ENCODE measurements at places on chromosomes 1 and 21.

- no peak for DNase-seq
These were observed 3.9 kb downstream of the CELA2B start for GRCh38 chr1:15479654-15480347.

DNA sequence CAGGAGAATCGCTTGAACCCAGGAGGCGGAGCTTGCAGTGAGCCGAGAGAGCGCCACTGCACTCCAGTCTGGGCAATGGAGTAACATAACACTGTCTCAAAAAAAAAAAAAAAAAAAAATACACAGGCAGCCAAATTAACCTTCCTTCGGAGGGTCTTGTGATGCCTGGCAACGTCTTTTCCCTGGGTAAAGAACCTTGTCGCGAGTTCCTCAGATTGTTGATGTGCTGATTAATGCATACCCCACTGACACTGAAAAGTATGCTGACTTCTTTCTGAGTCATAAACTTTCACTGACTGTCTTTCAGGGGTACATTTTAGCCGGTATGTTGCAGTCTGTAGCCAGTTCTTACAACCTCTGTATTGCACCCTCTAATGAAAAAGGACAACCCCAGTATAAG lies 95.1 kb upstream of the SOD1 start:
- DNase-seq, result no peak

- no peak for DNase-seq
These were observed 8.4 kb upstream of the FAAP20 start for GRCh38 chr1:2202843-2203601.

- DNase-seq, result no peak
These were observed 39.4 kb upstream of the GADD45A start for GRCh38 chr1:67645495-67646144.

GRCh38 chr1:82598812-82599211 lies 798.1 kb downstream of the ADGRL2 start:
- no peak for DNase-seq

- no peak for DNase-seq
These were observed 870.7 kb downstream of the BRINP3 start for GRCh38 chr1:189606795-189607476.

GRCh38 chr1:119327450-119328155 lies 41.0 kb upstream of the HAO2 start:
- DNase-seq, result peak; percentile 26

- DNase-seq, result no peak
These were observed 42.0 kb upstream of the PADI2 start for GRCh38 chr1:17161137-17161740.

DNA sequence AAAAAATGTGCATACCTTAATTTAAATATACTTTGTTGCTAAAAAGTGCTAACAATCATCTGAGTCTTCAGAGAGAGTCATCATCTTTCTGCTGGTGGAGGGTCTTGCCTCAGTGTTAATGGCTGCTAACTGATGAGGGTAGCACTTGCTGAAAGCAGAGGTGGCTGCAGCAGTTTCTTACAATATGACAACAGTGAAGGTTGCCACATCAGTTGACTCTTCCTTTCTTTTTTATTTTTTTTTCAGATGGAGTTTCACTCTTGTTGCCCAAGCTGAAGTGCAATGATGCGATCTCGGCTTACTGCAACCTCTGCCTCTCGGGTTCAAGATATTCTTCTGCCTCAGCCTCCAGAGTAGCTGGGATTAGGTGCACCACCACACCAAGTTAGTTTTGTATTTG lies 2.6 kb upstream of the CFAP45 start:
- no peak for DNase-seq

- no peak for DNase-seq
These were observed 300.8 kb upstream of the LYPLAL1 start for GRCh38 chr1:218872928-218873327.

- DNase-seq, result no peak
These were observed 18.6 kb upstream of the PADI1 start for GRCh38 chr1:17186216-17186909.

DNA sequence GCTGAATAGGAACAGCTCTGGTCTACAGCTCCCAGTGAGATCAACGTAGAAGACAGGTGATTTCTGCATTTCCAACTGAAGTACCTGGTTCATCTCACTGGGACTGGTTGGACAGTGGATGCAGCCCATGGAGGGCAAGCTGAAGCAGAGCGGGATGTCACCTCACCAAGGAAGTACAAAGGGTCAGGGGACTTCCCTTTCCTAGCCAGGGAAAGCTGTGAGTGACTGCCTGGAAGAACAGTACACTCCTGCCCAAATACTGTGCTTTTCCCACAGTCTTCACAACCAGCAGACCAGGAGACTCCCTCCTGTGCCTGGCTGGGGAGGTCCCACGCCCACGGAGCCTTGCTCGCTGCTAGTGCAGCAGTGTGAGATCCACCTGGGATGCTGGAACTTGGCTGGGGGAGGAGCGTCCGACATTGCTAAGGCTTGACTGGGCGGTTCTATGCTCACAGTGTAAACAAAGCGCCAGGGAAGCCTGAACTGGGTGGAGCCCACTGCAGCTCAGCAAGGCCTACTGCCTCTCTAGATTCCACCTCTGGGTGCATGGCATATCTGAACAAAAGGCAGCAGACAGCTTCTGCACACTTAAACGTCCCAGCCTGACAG lies 14.7 kb downstream of the CR1L start:
- no peak for DNase-seq

GRCh38 chr1:159974350-159974965 lies 20.4 kb upstream of the SLAMF9 start:
- no peak for DNase-seq

DNA sequence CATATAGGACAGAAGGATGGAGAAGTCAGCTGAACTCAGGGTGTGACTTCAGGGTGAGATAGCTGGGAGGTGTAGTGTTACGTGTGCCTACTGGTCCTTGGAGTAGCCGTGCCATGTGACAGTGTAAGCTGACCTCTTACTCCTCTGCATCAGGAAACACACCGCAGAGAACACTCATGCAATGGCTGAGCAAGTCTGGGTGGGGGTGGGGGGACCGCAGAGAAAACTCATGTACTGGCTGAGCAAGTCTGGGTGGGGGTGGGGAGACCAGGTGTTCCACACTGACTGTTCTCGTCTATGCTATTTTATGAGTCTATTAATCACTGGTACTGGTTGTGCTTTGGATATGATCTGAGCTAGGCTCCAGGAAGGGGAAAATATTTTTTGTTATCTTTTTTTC lies 233.1 kb downstream of the PAPPA2 start:
- no peak for DNase-seq

DNA sequence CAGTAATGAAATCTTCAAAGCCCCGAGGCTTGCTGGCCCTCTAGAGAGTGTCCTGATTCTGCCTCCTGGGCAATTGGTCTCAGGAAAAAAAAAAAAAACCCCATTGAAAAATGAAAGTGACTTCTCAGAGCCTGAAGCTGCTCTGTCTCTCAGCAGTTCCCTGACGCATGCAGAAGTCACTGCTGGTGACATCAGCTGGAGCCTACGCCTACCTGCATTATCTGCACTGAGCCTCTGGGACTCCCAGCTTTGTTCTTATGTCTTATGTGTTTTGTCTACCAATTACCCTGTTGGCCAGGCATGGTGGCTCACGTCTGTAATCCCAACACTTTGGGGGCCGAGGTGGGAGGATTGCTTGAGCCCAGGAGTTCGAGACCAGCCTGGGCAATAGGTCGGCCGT lies 10.1 kb upstream of the SLC25A33 start:
- DNase-seq, result no peak

DNA sequence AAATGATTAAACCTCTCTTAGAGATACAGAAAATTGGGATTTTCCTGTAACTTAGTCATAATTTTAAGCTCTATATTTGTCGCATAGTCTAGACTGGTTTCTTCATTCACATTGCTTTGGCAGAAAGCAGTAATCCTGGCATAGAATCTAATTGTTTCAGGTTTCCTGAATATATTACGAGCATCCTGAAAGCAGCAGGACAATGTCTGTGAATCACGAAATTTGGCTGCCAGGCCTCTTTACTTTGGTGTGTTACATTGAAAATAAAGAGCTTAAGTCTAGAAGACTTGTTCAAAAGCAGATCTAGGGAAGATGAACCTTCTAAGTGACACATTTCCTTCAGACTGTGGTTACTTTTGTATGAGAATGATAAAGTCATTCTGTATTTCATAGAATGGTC lies 72.2 kb downstream of the TDRD5 start:
- no peak for DNase-seq

DNA sequence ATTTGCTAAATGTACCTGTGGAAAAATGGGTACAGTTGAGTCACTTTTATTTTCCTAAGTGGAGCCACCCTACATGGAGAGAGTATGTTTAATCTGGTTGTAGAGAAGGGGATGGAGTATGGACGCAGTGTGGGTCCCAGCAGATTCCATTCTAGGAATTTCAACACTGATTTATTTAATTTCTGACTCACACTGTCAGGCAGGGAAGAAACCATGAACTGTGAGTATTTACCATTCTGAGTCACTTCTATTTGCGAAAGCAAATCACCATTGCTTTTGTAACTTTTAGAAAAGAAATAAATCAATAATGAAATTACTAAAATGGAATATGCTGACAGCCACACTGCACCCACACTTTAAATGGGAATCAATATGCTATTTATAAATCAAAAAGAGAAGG lies 339.0 kb downstream of the DSCAM start:
- no peak for DNase-seq

GRCh38 chr1:28240024-28240423 lies 4.1 kb downstream of the ATP5IF1 start:
- no peak for DNase-seq

DNA sequence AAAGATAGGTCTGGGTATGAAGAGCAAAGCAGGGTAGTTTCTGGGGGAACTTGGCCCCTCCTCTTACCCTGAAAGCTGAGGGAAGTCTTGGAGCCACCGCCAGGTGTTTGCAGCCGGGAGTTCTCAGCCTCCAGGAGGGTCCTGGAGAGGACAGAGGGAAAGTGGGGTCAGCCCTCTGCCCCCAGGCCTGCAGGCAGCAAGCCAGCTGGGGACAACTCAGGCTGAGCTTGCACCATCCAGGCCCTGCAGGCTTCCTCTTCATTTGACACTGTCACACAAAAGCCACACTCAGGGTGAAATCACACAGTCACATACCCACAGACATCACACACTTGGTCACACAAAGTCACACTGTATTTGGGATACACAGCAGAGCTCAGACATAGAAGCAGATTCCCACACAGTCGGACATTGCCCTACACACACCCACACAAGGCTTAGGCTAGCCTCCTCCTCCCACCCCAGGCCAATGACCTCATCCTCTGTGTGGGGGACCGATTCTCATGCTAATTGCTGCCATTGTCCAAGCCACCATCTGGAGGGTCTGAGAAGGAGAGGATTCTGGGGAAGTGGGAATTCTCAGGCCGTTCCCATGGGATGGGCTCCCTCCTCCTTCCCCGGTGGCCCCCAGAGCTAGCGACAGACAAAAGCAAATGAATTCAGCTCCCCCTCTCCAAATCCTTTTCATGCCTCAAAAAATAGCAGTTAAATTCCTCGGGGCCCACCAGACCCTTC lies 3.7 kb downstream of the NES start:
- no peak for DNase-seq

DNA sequence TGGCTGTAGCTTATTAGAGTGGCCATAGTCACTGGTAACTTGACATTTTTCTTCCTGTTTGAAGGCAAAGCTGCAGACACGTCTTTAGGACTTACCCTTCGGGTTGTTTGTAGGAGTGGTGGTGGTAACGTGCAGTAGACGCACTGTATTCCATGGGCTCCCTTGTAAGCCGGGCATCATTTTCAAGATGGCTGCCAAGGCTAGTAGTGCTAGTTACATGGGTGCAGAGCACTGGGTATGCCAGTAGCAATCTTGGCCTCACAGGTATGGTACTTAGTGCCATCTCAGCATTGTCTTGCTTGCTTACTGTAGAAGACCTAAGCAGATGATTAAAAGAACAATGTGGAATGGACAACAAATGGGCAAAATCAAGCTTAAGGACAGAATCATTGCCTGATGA lies 1.9 kb downstream of the YBX1 start:
- DNase-seq, result no peak

GRCh38 chr1:204945565-204945977 lies 74.9 kb downstream of the NFASC start:
- DNase-seq, result no peak

GRCh38 chr1:154427173-154428139 lies 22.3 kb downstream of the IL6R start:
- DNase-seq, result peak; percentile 28

- peak; percentile 41 for DNase-seq
These were observed 28.8 kb upstream of the RERE start for GRCh38 chr1:8846263-8846662.

GRCh38 chr1:197041486-197042353 lies 25.3 kb downstream of the F13B start:
- no peak for DNase-seq

GRCh38 chr21:31366825-31367224 lies 22.8 kb upstream of the TIAM1 start:
- DNase-seq, result no peak

DNA sequence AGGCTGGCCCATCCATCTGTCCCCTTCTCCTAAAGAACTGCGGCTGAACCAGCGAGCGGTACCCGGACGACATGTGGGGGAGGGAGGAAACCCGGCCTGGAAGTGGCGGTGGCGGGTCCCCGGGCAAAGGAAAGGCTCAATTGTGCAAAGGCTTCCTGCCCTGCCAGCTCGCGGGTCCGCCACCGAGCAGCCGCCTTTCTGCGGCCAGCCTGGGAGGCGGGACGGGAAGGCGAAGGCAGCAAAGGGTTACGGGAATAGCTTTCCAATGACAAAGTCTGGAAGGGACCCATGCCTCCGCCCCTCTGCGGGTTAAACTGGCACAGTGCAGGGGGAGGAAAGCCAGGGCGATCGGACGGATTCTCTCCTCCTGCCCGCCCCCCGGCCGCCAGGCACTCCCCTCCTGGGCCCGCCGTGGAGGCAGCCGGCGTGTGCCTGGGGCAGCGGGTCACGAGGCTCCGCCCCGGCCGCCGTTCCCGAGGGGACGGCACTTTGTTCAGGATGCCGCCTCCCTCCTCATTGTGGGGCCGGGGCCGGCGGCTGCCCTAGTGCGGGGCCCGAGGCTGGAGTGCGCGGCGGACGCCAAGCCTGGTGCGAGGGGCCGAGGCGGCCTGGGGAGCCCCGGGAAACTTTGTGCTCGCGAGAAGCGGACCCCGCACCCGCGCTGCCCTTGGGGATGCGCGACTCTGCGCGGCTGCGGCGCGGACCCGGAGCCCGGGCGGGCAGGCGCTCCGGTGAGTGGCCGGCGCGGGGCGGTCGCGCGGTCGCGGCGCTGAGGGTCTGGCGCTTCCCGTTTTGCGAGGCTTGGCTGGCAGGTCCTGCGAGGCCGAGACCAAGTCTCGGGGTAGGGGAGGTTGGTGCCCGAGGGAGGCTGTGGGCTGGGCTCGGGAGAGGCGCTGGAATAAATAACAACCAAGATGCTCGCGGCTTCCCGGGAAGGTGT lies at the start of gene NAV1:
NAV1 (plus strand) TSS at position 516 of the 940 bp plus-strand sequence. CDS start 83,758 bp downstream, outside the sequence.
- no peak for DNase-seq

GRCh38 chr1:7613851-7614205 lies 157.3 kb upstream of the VAMP3 start:
- DNase-seq, result no peak
